K562 (cell line): ENCODE measurements at places on chromosomes 12 and 14. TPM values are rescaled to one million over a fixed set of nuclear protein-coding genes. Genes with fewer than 3 reads are reported as not detected.

The NPAS3 gene
- total RNA-seq: not detected in 2 replicates

The G2E3 gene
- 24.2 and 25.8 TPM in 2 replicates for total RNA-seq

GRCh38 chr14:62253911-62254310 lies 491.7 kb downstream of the SNAPC1 start:
- no peak for DNase-seq

The CLEC4D gene
- not detected in 2 replicates for total RNA-seq

- DNase-seq: no peak
These were observed 271.6 kb upstream of the RTL1 start for GRCh38 chr14:101174980-101175606.

GRCh38 chr14:24068711-24069410 lies 2.5 kb upstream of the CPNE6 start:
- no peak for DNase-seq

The COX8C gene
- not detected in 2 replicates for total RNA-seq

The GALNT6 gene
- 7.7 and 8.8 TPM in 2 replicates for total RNA-seq
